ENCODE measurements at places on chromosomes 2 and 18.

- no peak for DNase-seq
Observed at GRCh38 chr2:121790276-121790956, 35.0 kb downstream of the TSN start.

DNA sequence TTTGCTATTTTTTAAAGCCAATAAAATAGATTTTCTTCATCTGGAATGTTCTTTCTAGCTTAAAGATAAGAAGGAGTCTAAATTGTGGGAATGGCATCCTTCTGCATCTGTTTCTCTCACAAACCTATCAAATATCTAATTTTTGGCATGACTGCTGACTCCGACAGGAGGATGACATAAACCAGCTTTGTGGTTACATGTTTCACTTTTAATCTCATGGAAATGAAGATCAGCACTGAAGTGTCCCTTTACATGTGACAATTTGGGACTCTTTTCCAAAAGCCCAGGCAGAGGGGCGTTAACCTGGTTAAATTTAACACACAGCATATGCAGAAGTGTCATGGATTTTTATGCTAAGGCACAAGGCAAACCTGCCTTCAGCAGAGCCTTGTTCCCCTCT, 694.7 kb downstream of the ARHGAP15 start:
- DNase-seq = no peak

DNA sequence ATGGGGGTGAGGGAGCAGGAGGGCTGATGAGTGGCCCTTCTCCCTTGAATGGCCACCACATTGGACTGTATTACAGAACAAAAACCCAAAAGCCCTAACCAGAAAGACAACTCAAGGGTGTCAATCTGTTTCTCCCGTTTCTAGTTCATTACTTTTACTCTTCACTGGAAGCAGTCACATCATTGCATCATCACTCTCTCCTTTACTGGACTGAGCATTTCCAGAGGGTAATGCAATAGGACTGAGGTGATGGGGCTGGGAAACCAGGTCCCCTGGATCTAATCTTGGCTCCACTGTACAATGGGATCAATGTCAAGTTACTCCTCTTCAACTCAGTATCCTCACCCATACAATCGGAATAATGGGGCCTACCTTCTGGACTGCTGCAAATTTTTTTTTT, 56.1 kb downstream of the BCL2 start:
- no peak for DNase-seq

- no peak for DNase-seq
Observed at GRCh38 chr18:3879114-3879835, 429.3 kb downstream of the TGIF1 start.

- DNase-seq = no peak
Observed at GRCh38 chr18:35253655-35254287, 12.9 kb downstream of the ZNF397 start.

DNA sequence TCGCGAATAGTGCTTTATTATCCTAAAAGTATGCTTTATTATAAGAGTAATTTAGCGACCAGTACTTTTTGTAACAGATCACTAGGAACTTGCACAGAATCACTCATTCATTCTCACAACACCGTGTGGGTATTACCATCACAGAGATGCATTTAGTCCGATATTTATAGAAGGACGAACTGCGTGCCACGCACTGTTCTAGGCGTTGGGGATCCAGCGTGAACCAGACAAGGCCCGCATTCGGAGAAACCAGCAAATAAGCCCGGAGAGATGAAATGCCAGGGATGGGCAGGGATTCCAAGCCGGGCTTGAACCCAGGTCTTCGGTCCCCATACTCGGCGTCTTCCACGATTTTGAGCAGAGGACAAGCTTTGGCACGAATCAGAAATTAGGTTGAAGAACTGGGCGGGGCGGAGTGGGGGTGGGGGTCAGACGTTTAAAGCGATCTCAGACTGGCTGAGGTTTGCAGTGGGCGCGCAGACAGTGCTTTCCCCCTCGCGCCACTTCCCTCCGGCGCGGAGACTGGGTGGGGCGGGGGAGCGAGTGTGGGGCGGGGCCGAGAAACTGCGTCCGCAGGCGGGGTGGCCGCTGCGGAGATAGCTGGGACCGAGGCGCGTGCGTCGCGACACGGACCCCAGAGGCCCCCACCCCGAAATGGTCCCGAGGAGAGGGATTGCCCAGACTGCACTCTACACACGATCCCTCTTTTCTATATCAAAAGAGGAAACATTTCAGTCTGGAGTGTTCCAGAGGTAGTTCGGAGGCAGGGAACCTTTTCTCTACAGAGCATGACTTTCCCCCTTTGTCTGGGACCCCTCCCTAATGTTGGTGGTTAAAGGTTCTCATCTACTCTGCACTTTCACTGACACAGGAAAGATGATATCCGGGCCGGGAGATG, 1.1 kb upstream of the CXCR4 start:
- peak; percentile 77 for DNase-seq

- no peak for DNase-seq
Observed at GRCh38 chr2:12017499-12018157, 271.2 kb downstream of the LPIN1 start.

DNA sequence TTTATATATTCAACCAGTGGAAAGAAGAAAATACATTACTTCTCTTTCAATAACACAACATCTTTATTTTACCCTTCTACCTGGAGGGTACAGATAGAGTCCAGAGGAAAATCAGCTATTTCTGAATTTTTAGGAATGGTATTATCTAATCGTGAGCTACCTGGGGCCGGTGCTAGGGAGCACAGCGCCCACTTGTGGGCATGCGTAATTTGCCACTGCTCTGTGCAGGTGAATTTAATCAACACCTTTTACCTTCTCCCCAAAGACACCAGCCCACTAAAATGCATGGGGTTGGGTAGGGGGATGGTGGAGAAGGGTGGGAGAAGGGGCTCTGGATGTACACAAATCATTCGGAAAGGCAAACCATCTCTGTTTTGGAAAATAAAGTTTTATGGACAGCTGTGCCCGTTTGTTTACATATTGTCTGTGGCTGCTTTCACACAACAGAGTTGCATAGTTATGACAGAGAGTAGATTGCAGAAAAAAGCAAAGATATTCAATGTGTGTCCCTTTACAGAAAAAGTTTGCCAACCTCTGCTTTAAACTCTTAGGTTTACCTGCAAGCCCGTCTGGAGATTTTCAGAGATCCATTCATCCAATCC, 51.5 kb upstream of the DCC start:
- DNase-seq = no peak

DNA sequence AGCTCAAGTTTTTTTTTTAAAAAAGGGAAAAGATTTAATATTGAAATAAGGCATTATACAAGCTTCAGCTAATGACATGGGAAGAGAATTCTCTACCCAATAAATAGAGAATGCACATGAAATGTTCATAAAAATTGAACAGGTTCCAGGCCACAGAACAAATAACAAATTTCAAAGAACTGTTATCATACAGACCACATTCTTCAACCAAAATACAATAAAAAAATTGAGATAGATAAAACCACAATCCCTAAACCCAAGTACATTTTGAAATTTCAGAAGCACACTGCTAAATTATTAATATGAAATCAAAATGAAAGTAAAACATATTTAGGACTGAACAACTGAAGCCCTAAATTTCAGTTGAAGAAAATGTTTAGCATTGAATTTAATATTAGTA, 89.6 kb downstream of the BCL2 start:
- DNase-seq = no peak

DNA sequence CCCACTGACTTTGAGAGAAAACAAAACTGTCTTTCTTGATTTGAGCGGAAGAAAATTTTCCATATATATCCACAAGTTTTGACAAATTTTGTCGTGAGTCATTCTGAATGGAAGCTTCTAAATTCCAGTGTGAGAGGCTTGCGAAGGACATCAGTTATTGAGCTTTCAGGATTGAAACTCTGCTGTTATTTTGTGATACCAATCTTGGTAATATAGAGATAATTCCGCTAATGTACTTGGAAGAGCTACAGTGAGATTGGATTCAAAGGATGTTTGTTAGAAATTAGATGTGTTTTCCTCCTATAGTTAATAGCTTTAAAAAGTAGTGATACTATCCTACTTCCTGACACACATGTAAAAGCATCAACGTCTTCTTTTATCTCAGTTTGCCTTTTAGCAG, 61.4 kb downstream of the RBM43 start:
- DNase-seq = no peak

DNA sequence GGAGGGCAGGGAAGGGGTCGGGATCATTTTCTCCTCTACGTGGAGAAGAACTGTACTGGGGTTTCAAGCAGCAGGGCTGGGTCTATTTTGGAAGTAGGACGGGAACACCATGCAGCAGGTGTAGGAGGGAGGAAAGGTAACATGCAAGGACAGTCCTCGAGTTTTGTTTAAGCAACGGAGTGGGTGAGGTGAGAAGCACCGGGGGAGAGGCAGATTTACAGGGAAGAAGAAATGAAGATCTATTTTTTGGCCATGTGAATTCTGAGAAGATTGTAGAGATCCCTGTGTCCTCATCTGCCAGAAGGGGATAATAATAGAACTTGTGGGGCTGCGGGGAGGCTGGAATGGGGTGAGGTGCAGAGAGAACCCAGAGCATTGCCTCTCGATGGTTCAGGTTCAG, 85.6 kb downstream of the INPP5D start:
- no peak for DNase-seq

GRCh38 chr2:24247592-24247991, 72.7 kb downstream of the FAM228A start:
- DNase-seq = no peak

- no peak for DNase-seq
Observed at GRCh38 chr18:39764873-39765272, 2190.2 kb upstream of the PIK3C3 start.

DNA sequence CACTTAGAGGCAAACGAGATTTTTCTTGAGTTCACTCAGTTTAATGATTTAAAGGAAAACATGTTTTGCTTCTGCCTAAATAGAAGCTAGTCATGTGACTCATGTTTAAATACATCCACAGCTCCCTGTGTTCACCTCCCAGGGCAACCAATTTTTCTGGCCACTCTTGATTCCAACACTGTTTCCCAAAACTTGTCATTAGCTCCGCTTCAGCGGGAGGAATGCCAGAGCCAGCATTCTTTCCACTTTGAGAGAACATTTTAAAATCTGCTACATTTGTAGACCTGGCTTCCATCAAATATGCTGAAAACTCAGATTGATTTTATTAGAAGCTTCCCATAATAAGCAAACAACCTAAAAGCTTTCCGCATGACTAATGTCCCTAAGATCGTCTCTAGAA, 2.8 kb upstream of the CYS1 start:
- DNase-seq = no peak

DNA sequence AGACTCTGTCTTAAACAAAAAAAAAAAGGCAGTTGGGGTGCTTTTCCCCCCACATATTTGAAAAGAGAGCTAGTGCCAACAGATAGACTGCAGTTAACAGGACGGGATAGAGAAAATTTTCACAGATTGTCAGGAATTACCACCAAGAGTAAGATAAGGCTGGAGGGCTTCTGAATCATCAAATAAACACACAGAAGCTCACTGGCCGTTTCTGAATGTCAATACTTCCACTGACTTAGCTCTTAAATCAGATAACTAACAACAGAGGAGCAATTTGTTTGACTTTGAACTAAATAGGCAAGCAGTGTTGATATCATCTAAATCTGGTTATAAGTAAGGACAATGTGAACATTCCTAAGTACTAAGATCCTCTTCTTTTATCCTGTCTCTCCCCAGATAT, 34.7 kb downstream of the PIEZO2 start:
- DNase-seq = no peak

- DNase-seq = no peak
Observed at GRCh38 chr18:3402982-3403451, 47.0 kb upstream of the TGIF1 start.

GRCh38 chr2:99877963-99878362, 264.4 kb downstream of the AFF3 start:
- DNase-seq = no peak

DNA sequence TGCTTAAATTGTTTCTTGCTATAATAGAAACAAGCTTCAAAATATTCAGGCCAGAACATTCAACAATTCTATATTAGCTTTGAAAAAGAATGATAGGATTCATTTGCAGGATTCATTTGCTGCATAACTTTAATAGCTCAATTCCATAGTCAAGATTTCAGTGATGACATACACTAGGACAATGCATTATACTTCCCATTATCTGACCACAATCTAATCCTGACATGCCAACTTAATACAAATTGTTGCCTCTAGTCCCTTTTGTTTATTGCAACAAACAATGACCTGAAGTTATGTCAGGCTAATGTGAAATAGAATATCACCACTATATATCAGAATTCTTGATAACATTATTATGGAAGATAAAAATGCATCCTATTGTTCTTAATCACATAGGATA, 169.4 kb downstream of the DNAH7 start:
- DNase-seq = no peak

DNA sequence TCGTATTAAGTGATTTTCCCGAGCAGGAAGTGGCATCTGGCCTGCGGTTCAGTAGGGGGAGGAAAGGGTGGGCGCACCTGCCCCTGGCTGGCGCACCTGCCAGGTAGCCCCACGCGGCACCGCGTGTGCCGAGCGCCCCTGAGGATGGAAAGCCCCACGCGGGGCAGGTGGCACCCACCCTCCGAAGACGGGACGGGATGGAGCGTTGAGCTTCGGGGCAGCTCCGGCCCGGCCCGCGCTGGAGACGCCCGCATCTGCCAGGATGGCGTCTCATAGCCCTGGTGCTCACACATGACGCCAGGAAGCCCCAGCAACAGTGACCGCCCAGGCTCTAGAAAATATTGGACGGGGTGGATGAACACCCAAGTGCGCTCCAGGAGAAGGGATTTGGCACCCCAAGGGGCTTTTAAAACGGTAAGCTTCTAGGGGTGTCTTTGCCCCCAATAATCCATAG, 2.5 kb upstream of the NFATC1 start:
- no peak for DNase-seq

Data from stimulated activated naive CD4-positive, alpha-beta T cell treated with Interleukin-2 at 50 U/mL for 16 hours (primary cell).